ENCODE measurements at places on chromosomes 6 and 20. TPM values are rescaled to one million over a fixed set of nuclear protein-coding genes. Genes with fewer than 3 reads are reported as not detected.

Gene PYGB
- polyA plus RNA-seq: 136 TPM

Gene TXLNB
- polyA plus RNA-seq: 48.7 TPM

DNA sequence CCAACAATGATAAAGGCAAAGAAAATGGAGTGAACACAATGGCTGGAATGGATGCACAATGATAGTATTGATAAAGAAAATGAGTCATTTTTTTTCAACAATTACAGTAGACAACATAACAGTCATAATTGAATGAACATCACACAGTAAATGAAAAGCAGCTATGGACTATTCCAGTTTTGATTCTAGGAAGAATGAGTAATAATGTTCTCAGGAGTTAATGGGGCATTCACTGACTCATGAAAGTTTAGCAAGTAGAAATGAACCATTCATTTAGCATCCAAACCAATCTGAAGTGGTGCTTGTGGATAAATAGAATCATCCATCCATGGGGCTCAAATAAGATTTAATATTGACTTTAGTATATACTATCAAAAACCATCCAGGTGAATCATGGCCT, 1029.5 kb upstream of the GJE1 start:
- DNase-seq: no peak

GRCh38 chr6:36642913-36643817, 35.3 kb upstream of the CDKN1A start:
- DNase-seq: peak; percentile 96

Gene MAP3K7
- 10.8 TPM for polyA plus RNA-seq

DNA sequence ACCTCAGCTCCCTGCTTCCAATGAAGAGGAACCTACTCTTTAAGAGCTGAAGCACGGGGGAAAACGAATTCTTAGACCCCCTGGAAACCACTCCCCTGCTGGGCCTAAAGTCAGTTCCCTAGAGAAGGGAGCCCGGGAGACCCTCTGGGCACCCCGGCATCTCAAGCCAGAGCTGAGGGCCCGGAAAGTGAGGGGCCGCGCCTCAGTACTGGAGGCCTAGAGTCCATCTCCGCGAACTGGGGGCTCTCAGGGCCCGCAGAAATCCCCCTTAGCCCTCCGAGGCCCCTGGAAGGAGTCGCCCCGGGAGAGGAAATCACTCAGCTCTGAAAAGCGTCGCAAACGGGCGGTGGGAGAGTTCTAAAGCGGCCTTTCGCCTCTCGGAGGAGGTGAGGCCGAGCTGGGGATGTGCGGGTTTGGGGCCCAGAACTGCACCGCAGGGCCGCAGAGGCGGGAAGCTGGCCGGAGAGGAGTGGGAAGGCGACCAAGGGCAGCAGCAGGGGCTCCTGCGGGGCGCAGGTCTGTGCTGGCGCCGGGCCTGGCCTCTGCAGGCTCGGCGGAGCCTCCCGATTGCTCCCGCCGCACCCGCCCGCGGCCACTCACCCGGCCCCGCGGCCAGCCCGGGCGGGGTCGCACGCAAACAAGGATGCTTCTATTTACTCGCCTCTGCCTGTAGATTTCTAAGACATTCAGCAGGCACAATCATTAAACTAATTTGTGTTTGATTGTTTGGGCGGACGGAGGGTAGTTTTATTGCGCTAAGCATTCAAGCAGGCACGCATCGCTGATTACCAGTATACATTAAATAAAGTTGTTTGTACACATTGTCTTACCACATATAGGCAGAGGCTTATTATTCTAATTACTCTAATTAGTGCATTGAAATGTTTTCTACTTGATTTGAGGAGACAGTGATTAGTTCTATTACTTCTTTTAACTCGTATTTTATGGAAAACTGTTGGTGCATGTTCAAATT, 9.2 kb downstream of the POU3F2 start:
- DNase-seq: no peak

DNA sequence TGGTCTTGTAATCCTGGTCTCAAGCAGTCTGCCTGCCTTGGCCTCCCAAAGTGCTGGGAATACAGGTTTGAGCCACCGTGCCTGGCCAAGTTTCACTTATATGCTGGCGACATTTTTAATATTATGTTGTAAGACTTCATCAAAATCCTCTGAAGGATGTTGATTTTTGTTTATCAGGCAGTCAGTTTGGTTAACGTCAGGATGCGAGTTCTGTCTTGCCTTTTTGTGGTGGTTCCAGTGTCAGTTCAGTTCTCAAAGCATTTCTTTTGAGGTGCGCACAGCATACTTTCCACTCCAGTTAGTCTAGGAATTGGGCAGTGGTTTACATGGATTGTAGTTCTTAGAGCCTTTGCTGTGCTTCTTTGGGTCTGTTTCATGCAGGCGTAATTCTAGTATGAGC, 24.9 kb downstream of the SCAF8 start:
- no peak for DNase-seq

Gene TAF11
- polyA plus RNA-seq: 25.1 TPM

- no peak for DNase-seq
Measured at GRCh38 chr6:86107985-86108384, 465.3 kb upstream of the SYNCRIP start.

Gene FILIP1
- polyA plus RNA-seq: 39.1 TPM

Gene TRIM31
- not detected for polyA plus RNA-seq

DNA sequence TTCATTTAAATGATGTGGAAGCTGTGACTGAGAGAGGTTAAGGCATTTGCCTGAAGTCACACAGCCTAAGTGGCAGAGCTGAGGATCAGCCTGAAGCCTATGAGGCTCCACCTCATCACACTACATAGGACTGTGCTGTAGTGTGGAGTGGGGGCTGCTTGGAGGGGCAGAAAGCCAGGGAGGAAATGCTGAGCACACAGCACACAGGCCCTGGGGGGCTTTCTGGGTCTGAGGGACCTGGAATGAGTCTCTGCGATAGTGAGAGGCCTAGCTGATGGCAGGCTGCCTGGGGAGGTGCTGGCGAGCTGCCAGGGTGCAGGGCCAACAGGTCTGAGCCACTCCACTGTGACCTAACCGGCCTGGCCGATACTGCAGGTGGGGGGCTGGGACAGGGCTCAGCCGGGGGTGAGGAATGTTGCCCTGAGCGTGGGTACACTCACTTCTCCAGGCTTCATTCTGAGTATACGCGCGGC, 2.2 kb upstream of the ARHGAP40 start:
- DNase-seq: peak; percentile 75

GRCh38 chr6:108576709-108577108, 16.0 kb downstream of the FOXO3 start:
- no peak for DNase-seq

DNA sequence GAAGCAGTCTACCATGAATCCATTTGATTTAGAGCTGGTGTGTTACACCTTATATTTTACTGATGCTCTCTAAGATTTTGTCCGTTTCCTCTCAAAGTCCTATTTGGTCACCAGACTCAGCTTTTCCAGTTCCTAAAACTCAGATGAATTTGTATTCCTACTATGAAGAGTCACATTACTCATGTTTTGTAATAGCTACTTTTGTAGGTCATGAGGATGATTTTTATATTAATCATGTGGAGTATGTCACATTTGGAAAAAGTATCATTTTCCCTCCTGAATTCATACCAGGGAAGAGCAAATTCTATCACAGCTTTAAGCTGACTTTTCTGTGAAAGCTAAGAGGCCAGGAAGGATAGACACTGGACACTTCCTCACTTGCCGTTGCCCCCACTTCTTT, 140.6 kb upstream of the SCGN start:
- no peak for DNase-seq

GRCh38 chr6:137471986-137472385, 22.2 kb downstream of the OLIG3 start:
- no peak for DNase-seq

- DNase-seq: no peak
Measured at GRCh38 chr6:82691997-82692396, 328.4 kb downstream of the TPBG start.

Gene GINM1
- 40.1 TPM for polyA plus RNA-seq

GRCh38 chr20:16004108-16004854, 569.0 kb downstream of the KIF16B start:
- no peak for DNase-seq

Gene MDFI
- polyA plus RNA-seq: 4.9 TPM

- no peak for DNase-seq
Measured at GRCh38 chr6:14197118-14197517, 79.5 kb downstream of the CD83 start.

DNA sequence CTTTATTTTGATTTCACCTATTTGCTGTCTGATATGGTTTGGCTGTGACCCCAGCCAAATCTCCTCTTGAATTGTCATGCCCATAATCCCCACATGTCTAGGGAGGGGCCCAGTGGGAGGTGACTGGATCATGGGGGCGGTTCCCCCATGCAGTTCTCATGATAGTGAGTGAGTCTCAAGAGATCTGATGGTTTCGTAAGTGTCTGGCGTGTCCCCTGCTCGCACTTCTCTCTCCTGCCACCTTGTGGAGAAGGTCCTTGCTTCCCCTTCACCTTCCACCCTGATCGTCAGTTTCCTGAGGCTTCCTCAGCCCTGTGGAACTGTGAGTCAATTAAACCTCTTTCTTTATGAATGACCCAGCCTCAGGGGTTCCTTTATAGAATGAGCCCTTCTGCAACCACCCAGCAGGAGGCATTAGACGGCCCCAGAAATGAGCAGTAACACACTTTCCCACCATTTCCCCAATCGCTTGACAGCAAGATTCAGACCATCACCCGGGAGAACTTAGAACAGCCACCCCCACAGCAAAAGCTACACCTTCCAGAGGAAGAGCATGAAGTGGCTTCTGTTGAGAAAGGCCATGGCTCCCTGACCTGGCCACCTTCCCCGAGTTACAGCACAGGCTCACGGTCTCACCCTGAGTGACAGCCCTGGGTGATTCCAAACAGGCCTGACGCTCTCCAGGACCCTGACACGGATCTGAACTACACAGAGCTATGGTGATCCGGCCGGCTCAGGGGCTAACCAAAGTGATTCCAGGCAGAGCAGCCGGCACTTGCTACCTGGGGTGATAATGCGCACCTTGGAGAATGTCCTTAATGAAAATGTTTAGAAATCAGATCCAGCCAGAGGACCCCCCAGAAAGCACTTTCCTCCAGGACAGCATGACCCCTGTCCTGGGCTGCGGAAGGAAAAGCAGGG, 131.2 kb upstream of the CDH4 start:
- no peak for DNase-seq

Gene GTSF1L
- not detected for polyA plus RNA-seq

DNA sequence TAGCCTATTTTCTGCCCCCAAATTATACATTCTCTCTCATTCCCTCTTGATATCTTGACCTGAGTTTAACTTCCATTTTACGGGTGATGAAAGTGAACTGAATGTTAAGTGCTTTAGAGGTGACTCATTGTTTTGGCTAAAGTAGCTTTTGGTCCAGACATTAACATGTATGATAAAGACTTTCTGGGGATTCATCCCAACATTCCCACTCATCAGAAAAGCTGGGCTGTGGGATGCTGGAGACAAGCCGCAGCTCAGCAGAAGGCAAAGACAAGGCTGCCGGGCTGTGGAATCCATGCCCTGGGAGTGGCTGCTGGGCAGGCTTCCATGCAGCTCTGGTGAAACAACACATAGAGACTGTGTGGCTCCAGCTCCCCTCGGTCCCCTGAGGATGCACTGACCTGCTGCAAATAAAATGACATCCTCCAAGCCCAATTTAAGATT, 89.9 kb upstream of the SYNDIG1 start:
- DNase-seq: peak; percentile 90

DNA sequence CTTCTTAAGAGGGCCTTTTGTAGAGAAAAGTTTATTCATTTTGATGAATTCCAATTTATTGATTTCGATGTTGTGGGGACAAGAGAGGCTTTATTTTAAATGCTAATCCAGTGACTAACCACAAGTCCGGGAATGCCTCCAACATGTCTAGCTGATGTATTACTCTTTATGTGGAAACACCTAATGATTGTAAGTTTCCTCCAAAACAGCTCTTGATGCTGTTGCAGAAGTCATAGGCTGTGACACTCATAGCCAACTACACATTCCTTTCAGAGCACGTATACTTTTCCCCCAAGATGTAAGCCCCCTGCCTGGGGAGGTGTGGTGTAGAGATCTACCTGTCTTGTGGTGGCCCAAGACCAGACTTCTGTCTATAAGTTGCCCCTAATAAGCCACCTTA, 61.3 kb upstream of the RNF24 start:
- no peak for DNase-seq

- no peak for DNase-seq
Measured at GRCh38 chr20:3130051-3130600, 29.5 kb downstream of the FASTKD5 start.

DNA sequence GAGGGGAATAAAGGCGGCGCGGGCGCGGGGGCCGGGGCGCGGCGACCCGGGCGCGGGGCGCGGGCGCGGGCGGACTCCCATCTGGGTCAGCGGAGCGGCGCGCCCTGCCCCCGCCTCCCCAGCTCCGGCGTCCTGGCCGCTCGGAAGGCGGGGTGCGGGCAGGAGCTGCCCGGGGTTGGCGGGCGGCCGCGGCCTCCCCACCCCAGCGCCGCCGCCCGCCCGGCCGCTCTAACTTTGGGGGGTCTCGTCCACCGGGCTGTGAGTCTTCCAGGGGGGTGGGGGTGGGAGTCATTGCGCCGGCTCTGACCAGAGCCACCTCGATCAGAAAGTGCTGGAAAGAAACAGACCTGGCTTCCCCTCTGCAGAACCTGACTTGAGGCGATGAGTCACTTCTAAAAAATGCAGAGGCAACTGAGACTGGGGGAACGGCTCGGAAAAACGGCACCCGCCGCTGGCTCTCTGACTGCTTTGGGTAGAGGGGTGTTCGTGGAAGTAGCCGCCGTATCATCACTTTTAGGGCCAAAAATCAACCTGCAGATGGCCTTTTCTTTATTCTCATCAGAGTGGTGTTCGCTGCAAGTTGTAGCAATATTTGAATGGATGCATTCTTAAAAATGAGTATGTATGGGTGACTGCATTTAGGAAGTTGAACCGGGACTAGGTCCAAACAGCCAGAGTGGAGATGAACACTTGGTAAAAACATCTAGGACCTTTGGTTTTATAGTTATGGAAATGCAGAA, 667 bp downstream of the CAP2 start:
- DNase-seq: peak; percentile 65

Gene CASS4
- 0.34 TPM for polyA plus RNA-seq

Gene DOK5
- 12.9 TPM for polyA plus RNA-seq

Data from right cardiac atrium (tissue), 5 donors.